NCI-H146 (cell line): ENCODE measurements at places on chromosomes 11 and 22.

DNA sequence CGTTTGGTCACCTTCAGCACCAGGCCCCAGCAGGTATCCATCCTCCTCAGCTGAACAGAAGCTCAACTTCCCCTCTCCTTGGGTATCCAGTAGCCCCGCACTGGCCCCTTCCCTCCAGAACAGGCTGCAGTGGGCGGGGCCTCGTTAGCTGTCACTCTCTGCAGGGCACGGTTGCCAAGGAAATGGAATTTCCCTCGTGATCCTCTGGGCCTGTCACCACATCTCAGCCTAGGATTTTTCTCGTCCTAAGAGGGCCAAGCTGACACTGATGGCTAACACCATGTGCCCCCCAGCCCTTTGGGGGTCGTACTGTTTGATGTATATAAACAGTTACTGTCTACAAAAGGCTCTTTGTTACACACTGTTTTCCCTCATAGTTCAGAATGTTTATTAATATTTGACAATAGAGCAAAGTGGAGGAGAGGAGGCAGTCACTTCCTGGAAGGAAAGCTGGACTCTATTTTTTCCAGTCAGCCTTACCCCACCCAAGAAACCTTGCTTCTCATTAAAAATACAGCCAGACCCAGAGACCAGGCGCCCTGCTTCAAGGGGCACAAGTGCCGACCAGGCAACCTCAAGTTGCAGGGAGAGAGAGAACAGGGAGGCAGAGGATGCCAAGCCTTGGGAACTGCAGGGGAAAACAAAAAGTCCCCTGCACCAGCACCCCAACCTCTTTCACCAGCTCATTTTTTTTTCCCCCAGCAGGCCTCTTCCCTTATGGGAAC, 44.5 kb downstream of the FEZ1 start:
- no peak for DNase-seq

- DNase-seq: peak; percentile 20
Observed at GRCh38 chr11:36056160-36056751, 112.4 kb downstream of the LDLRAD3 start.

GRCh38 chr22:35590634-35591295, 26.4 kb downstream of the MB start:
- no peak for DNase-seq

DNA sequence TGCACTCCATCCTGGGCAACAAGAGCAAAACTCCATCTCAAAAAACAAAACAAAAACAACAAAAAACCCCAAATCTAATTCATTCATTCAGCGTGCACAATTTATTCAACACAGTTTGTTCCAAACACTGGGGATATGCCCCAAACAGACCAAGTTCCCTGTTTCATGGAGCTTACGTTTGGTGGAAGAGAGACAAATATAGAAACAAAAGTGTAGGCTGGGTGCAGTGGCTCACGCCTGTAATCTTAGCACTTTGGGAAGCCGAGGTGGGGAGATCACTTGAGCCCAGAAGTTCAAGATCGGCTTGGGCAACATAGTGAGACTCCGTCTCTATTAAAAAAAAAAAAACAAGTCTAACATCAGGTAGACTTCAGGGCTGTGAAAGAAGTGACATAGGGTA, 52.4 kb downstream of the PTPRJ start:
- no peak for DNase-seq

- no peak for DNase-seq
Observed at GRCh38 chr11:69368119-69368880, 74.3 kb downstream of the MYEOV start.

DNA sequence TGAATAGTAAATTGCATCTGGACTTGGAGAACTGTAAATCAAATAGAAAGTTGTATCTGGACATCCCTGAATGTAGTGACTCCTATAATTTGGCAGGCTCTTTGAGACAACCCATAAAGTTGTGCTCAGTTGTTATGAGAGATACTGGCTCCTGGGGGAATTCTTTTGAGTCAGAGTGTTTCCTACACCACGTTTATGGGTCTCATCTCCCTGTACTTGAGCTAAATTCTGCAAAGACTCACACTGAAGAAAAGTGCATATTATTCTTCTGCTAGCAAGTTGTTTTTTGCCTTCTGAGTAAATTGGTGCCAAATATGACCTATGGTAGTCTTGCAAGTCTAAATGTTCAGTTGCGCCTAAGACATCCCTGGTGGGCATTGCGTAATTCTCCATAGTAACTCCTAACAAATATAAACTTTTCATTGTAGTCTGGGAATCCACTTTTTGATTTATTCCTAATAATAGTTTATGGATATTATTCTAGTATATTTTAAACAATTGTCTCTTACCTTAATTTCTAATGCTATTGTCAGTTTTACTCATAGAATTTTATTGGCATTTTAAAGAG, 5.0 kb downstream of the ZNF215 start:
- no peak for DNase-seq

DNA sequence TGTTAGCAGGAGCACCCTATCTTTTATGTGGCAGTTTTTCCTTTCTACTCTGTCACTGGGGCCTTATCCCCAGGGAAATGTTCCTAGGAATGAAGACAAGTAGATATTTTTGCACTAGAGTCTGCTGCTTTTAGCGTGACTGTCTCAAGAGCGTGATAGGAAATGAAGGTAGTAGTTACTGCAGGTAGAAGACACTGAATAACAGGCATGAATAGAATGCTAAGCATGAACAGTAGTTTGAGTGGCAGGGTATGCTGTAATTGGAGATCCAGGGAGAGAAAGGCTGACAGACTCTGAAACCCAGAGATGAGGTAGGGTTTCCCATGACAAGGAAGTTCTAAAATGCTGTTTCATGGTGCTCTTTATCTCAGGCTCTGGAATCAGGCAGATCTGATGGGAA, 475.1 kb downstream of the NELL1 start:
- no peak for DNase-seq

DNA sequence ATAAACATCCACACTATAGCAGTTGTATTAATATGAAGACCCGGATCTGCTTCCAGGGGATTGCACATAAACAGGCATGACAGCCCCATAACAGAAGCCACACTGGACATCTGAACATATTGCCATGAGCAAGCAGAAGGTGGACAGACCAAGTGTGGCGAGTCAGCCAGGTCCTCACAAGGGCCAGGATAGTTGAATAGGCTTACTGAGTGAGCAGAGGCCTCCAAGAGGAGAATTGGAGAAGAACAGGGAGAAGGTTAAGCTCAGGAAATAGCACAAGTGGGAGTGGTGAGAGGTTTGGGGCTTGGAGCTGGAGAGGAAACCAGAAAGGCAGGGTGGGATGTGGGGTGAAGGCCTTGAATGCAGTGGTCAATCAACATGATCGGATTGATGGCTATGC, 10.8 kb downstream of the SLC35C1 start:
- DNase-seq: no peak

DNA sequence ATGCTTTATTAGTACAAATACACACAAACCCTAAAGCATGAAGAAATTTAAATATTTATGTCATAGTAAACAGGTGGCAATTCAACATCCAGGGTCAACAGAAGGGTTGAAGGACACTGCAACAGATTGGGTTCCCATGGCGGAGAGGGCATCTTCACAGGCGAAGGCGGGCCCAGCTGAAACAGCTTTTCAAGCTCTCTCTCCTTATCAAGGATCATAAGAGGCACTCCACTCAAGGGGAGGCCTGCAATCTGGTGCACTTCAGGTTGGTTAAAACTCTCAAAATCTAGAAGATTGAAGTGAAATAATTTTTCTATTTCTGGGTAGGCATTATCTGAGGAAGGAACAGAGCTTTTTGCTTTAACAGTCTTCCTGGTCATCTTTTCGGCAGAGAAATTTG, 16.8 kb upstream of the SLC22A8 start:
- no peak for DNase-seq

- DNase-seq: peak; percentile 60
Observed at GRCh38 chr11:29019960-29020683, 911.9 kb downstream of the METTL15 start.

GRCh38 chr22:22935056-22935545, 47.5 kb downstream of the IGLL5 start:
- no peak for DNase-seq

DNA sequence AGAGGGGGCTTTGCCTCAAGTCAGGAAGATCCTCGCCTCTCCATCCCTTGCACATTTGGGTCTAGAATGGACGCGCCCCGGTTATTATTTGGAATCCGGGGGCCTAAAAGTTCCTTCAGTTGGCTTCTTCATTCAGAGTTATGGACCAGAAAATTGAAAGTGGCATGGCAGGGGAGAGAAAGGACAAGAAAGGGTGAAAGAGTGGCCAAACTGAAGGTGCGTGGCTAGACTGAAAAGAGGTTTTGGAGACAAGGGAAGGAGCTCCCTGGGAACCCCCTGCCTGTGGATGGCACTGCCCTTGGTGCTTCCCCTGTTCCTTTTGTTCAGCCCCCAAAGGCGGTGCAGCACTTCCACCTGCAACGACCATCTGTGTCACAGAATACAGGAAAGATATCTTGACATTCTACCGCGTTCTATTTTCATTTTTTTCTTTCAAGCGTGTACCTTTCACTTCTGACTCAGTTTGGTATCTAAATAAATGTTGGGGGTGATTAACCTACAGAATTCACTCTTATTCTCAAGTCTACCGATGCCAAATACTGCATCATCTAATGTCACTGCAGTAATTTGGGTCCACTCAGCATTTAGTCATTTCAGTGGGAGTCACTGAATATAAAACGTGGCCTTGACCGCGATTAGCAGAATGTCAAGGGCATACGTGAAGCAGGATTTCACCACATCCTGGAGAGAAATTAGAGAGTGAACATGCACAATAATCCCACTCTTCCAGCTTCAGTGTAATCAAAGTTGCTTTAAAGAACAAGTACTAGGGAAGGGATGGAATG, 88.1 kb upstream of the ARHGAP32 start:
- DNase-seq: peak; percentile 53
